ENCODE measurements at places on chromosomes 7 and 10.
A peak's percentile ranks its signal among the peaks of the same experiment; 100 is the strongest.

DNA sequence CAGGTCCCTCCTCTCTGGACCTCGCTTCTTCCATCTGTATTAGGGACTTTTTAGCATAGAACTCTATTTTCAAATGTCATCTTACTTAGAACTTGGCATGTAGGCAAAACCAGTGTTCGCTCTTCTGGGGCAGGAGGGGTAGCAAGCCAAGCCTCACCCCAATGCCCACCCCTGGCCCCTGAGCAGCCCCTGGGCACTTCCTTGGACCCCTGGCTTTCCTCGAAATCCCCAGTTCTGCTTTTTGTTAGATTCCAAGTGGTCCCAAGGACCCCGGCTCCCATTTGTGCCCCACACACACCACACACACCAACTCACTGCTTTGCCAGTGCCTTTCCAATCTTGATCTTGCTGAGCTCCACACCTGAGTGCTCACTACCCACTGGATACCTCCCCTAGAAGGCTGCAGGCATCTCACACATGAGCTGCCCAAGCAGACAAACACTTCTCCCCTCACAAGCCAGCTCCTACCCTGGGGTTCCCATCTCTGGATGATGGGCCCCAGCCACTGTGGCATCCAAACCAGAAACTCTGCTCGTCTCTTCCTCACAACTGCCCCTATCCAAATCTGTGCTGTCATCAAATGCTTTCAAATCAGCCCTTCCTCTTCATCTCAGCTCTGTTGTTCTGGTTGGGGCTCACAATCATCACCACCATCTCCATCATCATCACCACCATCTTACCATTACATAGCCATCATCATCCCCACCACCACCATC, 167.9 kb upstream of the ZMIZ1 start:
- DNase-seq, result no peak

DNA sequence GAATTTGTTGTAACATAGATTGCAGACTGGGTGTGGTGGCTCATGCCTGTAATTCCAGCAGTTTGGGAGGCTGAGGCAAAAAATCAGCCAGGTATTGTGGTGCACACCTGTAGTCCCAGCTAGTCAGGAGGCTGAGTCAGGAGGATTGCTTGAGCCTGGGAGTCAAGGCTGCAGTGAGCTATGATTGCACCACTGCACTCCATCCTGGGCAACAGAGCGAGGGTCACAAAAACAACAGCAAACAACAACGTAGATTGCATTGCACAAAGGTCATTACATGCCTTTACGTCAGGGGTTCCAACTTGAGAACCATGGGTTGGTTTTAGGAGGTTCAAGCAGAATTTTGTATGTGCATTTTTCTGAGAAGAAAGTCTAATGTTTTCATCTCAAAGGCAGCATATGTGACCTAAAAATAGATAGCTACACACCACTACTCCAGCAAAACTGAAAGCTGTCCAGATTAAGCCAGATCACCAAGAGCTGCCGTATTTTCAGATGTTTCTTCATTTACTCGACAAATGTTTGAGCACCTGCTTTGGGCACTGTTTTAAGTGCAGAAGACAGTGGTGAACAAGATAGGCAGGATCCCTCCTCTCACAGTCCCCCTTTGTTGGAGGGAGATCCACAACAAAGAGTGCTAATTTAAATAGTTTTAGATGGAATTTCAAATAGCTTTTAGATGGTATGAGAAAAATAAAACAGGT, 28.3 kb upstream of the CYP26C1 start:
- DNase-seq, result no peak

- DNase-seq, result peak; percentile 10
These were observed 24.3 kb downstream of the SPAG6 start for GRCh38 chr10:22369434-22370072.

DNA sequence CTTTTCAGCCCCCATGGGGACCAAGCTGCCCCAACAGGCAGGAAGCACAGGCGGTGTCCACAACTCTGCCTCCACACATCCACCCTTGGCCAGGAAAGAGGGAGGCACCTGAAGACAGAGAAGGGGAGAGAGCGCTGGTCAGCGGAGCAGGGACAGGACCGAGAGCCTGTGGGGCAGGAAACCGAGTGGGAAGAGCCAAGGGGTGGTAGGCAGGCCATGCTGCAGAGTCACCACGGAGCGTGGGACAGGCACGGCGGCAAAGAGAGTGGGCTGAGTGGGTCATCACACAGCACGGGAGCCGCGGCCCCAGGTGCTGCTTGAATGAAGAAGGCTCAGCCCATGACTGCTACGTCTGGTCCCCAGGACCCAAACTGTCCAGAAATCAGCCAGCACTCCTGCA, 109.8 kb downstream of the PTPRN2 start:
- DNase-seq, result no peak

DNA sequence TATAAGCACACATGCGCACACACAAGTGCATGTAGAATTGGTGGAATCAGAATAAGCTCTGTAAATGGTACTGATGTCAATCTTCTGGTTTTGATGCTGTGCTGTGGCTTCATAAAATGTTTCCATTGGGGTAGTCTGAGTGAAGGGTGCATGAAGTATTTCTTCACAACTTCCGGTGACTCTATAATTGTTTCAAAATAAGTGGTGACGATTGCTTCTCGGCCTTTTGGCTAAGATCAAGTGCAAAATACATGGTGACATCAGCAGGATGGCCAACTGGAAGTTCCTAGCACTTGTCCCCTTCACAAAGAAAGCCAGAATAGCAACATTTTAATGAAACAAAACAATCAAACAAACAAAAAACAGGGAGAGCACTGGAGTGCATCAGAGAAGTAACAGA, 41.6 kb upstream of the CAMK2B start:
- no peak for DNase-seq

- no peak for DNase-seq
These were observed 5.7 kb upstream of the HSPA12A start for GRCh38 chr10:116748041-116748440.

- DNase-seq, result no peak
These were observed 10.2 kb downstream of the ZRANB1 start for GRCh38 chr10:124952123-124952522.

- DNase-seq, result peak; percentile 20
These were observed 269.3 kb downstream of the BICC1 start for GRCh38 chr10:58781873-58782488.

DNA sequence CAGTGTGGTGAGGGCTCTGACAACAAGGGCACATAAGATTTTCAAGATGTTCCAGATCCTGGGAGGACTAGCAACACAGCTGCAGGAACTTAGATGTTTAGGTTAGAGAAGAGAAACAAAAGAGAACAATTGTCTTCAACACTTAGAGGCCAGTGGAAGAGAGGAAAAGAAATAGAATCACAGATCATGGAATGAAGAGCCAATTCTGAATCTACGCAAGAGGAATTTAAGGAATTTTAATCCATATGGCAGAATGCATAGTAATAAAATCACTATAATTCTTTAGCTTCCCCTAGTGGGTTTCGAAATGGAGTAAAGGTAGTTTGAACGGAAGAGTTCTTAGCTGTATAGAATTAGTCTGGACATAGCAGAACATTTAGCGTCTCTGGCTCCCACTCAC, 114.6 kb upstream of the LRRTM3 start:
- DNase-seq, result no peak

GRCh38 chr7:44293561-44294324, 31.7 kb downstream of the CAMK2B start:
- no peak for DNase-seq

DNA sequence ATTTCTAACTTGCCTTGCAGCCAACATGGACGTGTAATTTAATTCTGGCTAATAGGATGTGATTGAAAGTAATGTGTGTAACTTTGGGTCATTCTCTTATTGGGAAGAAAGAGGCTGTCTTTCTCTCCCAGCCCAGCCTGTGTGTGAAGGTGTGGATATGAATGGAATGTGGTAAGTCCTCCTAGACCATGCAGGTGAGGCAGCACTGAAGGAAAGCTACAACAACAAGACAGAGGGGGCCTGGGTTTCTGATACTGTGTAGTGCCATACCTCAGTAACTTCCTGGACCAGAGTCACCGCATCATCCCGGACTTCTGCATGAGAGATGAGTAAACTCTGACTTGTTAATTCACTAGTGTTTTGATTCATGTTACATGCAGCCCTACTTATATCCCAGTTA, 237.0 kb downstream of the EXOC4 start:
- DNase-seq, result no peak

DNA sequence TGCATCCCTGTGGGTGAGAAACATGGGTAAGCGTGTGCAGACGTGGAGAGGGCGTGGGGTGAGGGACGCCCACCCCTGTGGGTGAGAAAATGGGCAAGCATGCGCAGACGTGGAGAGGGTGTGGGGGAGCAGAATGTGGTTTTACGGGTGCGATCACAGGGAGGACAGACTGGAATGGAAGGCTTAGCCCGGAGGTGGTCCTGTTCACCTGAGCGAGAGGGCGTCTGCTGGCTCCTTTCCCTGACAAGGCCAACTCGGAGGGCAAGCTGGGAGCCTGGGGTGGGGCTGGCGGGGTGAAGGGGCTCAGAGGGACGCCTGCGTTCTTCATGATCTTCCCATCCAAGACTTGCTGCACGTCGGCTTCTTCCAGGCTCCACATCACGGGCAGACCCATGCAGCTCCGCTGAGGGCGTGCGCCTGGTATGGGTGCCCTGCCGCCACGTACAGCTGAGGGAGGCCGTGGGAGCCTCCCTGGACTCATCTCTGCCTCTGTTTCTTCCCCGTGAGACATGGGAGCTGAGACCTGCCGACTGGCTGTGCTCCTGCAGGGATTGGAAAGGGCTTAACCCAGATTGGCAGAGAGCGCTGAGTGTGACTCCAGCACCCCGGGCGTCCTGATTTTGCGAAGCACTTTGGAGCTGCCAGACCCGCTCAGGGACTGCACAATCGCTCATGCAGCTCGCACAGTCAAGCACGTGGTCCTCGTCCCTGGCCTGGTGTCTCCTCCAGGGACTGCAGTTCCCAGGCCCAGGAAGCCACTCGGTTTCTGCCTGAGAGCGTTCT, 74.3 kb upstream of the SHH start:
- no peak for DNase-seq

DNA sequence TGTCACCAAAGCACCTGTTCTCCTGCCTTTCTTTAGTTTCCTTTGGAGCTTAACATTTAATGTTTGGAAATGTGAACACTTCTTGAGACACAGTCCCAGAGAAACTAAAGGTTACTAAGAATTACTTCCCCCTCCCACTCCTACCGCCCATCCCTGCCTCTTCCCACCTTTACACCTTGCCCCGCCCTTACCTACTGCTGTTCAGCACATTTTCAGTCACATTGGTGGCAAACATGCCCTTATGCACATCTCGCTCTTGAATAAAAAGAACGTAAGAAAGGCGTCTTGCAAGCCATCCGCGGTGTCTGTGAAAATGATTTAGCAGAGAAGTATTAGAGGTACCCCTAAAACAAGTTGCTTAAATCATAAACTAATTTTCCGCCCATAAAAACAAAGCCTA, 8.2 kb downstream of the GPAM start:
- no peak for DNase-seq

- DNase-seq, result no peak
These were observed 2.5 kb upstream of the LAMB4 start for GRCh38 chr7:108132551-108133265.

DNA sequence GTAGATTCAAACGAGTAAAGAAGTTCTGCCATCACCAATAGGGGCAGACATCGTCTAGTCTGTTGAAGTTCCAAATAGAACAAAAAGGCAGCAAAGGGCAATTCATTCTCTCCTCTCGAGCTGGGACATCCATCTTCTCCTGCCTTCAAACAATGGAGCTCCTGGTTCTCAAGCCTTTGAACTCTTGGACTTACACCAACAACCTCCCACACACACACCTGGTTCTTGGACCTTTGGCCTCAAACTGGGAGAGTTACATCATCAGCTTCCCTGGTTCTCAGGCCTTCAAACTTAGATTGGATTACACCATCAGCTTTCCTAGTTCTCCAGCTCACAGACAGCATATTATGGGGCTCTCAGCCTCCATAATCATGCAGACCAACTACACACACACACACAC, 9.8 kb upstream of the GIMAP5 start:
- no peak for DNase-seq

- no peak for DNase-seq
These were observed 175.5 kb upstream of the FZD1 start for GRCh38 chr7:91088691-91089090.

Measured in CD4-positive, alpha-beta T cell treated with Interleukin-15 for 4 hours (primary cell).